NCI-H526 (cell line): ENCODE measurements at places on chromosomes 2 and 18.

DNA sequence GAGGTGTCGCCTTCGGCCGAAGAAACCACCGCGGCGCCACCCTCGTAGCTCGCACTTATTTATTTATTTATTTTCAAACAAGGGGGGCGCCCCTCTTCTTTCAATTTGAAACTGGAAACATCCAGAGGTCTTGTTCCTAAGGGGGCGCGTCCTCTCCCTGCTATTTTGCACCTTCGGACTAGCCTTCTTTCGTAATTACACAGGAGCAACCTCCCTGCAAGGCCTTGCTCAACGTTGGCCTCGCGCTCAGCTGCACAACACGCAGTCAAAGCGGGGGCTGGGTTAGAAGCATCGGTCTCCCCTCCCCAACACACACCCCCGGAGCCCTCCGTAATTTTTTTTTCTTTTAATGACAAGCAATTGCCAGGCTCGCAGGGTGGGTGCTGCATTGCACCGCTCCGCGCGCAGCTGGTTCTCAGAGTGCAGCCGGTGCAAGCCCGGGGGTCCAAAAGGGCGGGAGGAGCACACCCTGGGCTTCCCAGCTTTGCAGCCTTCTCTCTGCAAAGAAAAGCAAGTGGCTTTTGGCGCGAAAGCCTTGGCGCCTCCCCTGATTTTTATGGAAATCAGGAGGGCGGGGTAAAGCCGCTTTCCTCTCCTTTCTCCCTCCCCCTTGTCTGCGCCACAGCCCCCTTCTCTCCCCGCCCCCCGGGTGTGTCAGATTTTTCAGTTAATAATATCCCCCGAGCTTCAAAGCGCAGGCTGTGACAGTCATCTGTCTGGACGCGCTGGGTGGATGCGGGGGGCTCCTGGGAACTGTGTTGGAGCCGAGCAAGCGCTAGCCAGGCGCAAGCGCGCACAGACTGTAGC, at the start of gene MYCN:
TSS of gene MYCN (plus strand) at position 697 of the 807 bp plus-strand sequence. CDS start 1,515 bp downstream, outside the sequence.
- peak; percentile 100 for DNase-seq

- DNase-seq: no peak
Measured at GRCh38 chr2:230441227-230441897, 25.4 kb downstream of the SP100 start.

GRCh38 chr2:65067806-65068553, 11.8 kb downstream of the CEP68 start:
- no peak for DNase-seq

GRCh38 chr2:65374999-65375398, 57.4 kb downstream of the SPRED2 start:
- no peak for DNase-seq
